ENCODE measurements at places on chromosomes 16 and 17.
A peak's percentile ranks its signal among the peaks of the same experiment; 100 is the strongest.

- DNase-seq: no peak
Measured at GRCh38 chr17:36004594-36005108, 3.3 kb upstream of the CCL15 start.

DNA sequence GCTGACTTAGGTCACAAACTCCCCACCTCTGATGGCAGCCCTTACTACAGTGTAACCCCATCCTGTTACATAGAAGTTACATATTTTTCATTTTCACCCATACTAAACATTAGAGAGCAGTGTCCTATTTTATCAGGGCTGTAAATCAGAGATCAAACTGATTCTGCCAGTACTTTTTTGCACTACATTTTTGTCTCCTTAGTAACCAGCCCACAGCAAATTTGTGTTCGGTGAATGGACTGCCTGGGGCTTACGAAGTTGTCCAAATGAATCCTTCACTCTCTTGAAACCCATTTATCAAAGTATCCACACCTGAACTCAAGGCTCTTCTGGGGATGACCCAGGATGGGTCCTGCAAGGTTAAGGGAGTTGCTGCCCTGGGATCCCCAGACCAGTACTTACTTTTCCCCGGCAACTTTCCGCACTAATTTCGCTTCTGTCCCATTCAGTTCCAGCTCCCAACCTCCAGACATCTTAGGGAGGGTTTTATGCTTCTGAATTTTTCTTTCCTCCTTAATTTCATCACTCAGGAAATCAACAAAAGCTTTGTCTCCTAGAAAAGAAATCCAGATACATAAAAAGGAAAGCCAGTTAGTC, 1.1 kb downstream of the C1QBP start:
- no peak for DNase-seq

- DNase-seq: no peak
Measured at GRCh38 chr17:3905017-3905520, 11.2 kb downstream of the P2RX1 start.

- no peak for DNase-seq
Measured at GRCh38 chr17:6147042-6147441, 76.9 kb downstream of the WSCD1 start.

- DNase-seq: no peak
Measured at GRCh38 chr17:57221366-57222350, 34.7 kb upstream of the MSI2 start.

DNA sequence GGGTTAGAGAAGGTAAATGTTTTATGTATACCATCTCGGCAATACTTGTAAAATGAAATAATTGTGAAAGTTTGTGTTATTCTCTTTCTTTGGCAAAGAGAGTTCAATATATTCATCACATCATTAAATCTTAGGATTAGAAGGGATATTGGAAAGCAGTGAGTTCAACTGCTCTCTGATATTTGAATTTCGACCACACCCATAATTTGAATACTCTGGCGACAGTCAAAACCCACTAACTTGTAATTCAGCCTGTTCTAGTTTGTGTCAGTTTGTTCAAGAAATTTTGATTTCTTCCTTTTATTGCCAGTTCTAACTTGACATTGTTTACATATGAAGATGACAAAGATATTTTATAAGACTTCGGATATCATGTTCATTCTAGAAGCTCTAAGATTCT, 1380.5 kb upstream of the CDH8 start:
- no peak for DNase-seq

DNA sequence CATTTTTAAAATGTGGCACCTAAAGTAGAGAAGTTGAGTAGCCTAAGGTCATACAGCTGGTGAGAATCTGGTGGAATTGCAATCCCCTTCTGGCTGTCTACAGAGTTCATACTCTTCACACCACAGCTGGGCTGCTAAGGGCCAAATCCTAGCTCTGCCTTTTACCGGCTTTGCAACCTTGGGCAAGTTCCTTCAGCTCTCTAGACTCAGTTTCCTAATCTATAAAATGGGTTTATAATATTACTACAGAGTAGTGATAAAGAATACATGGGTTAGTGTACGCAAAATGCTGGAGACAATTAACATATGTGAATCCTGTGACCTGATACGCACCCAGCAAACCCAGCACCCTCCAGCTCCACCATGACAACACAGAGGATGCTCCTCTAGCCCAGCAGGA, 298.2 kb upstream of the MAF start:
- no peak for DNase-seq

- no peak for DNase-seq
Measured at GRCh38 chr17:17359271-17359670, 56.1 kb downstream of the NT5M start.

DNA sequence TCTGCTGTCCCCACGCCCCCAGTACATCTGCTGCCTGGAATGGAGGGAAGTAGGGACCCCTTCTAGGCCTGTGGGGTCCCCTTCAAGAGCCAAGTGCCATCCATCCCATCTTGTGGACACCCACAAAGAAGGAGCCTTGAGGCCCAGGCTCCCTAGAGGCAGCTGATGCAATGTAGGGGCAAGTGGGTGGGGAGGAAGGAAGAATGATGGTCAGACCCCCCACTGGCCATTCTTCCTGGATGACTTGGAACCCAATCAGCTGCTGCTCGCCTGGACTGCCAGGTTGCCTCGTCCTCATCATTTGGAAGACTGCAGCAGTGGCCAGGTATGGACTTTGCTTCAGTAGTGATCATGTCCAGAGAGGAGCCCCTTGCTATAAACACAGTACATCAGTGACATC, 48.9 kb downstream of the SMPD3 start:
- no peak for DNase-seq

GRCh38 chr17:38735161-38735997, 5.2 kb downstream of the CISD3 start:
- DNase-seq: peak; percentile 42

GRCh38 chr17:58324409-58325288, 3.9 kb downstream of the TSPOAP1 start:
- DNase-seq: peak; percentile 39

DNA sequence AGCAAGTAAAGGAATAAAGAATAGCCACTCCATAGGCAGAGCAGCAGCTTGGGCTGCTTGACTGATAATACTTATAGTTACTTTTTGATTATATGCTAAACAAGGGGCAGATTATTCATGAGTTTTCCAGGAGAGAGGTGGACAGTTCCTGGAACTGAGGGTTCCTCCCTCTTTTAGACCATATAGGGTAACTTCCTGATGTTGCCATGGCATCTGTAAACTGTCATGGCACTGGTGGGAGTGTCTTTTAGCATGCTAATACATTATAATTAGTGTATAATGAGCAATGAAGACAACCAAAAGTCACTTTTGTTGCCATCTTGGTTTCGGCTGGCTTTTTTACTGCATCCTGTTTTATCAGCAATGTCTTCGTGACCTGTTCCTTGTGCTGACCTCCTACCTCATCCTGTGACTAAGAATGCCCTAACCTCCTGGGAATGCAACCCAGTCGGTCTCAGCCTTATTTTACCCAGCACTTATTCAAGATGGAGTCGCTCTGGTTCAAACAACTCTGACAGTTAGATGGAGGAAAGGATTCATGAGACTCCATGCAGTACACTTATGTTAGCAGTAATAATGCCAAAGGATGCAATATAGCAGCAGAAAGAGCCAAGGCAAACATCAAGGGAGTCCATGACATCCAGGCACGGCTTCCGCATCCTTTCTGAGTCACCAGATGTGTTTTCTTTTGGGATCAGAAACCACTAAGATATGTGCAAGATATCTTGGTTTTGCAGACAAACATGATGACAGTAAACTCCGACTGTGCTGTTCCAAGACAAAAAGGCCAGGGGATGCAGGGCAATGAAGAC, 55.8 kb upstream of the B4GALNT2 start:
- DNase-seq: no peak

DNA sequence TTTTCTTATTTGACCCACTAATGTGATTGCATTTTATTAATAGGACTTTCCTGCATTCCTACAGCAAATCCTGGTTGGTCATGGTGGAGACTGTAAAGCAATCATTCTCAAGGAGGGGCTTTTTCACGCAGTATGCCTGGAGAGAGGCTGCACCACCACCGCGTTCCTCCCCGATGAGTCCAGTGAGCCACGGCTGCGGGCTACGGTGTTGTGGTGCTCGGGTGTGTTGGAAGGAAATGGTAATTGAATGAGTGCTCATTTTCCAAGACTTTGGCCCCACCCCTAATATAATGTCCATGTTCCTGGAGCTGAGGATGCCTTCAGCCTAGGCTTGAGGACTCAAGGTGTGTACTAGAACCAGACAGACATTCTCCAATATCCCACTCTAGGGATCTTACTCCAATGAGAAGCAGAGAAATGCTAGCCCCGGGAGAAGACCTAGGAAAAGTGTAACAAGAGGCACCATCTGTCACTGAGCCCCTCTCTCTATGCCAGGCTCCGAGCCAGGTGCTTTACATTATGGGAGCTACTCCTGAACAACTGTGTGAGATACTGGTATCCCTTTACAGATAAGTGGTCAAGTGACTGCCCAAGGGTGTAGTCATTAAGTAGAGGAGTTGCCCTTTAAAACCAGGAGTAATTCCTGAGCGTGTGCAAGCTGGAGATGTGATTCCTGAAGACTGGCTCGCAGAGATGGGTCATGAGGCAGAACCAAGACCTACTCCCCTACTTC, 39.4 kb downstream of the HEATR6 start:
- peak; percentile 93 for DNase-seq

DNA sequence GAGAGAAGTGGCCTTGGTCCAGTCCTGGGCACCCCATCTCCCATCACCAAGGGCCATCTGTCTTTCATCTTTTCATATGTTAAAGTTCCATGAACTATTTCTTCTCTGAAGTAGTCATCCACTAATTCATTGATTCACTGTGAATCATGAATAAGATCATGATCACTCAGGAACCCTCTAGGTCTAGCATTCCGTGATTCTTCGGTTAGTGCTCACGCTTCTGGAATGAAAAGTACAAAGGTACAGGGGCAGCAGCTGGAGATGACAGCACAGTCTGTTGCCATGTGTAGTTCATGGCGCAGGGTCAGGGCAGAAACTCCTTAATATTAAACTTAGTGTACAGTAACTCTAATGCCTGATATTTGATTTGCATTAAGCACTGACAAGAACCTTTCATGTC, 127.1 kb downstream of the CDH13 start:
- no peak for DNase-seq

- no peak for DNase-seq
Measured at GRCh38 chr17:81049973-81050551, 15.1 kb downstream of the BAIAP2 start.

GRCh38 chr17:36641877-36642845, 40.8 kb downstream of the MRM1 start:
- DNase-seq: no peak

DNA sequence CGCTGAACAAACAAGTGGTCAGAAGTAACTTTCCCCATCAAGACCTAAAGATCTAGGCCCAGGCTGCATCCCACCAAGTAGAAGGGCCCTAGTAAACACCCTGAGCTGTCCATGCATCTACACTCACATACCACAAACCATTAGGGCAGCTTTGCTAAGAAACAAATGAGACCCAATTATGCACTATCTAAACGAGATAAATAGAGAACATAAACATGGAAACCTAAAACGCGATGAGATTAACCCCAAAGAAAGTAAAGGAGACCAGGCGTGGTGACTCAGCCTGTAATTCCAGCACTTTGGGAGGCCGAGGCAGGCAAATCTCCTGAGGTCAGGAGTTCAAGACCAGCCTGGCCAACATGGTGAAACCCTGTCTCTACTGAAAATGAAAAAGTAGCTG, 5.8 kb downstream of the TXNDC11 start:
- DNase-seq: no peak

DNA sequence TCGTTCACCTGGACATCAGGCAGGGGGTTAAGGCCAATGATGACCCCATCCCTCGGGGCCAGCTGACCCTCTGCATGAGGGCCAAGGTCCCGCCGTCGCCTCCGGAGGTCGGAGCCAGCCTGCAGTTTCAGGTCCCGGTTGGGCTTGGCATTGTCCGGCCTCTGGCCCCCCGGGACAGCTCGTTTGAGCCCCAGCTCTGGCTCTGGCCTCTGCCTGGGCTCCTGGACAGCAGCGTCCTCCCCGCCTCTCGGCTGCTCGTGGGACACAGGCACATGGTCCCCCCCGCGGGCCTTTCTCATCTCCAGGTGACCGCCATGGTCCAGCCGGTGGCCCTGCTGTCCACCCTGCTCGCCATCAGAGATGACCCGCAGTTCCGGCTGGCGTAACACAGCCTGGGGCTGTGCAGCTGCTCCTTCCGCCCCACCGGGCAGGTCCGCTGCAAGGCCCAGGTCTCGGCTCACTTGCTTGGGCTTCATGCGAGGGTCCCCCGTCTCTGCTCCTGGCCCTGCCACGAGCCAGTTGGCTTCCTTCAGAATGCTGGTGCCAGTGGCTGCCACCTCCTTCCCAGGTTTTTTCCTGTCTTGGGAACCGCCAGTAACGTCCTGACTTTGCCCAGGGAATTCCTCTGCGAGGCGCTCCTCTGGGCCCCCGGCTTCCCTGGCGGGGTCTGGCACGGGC, 6.7 kb downstream of the NDUFAF8 start:
- no peak for DNase-seq

DNA sequence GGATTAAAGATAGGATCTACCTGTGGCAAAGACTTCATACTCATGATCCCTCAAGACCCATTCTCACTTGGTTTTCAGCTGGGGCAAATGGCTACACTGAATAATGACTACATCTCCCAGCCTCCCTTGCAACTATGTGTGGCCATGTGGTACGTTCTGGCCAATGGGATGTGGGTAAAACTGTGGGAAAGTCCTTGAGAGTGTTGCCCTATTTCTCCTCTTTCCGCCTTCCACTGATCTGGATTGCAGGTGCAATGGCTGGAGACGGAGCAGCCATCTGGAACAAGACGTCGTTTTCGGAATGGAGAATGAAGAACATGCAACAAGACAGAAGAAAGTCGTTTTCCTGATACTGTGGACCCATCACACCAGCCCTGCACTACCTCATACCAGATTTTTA, 48.5 kb downstream of the HAPSTR1 start:
- DNase-seq: peak; percentile 7

- no peak for DNase-seq
Measured at GRCh38 chr17:69030169-69030568, 30.6 kb downstream of the ABCA9 start.

DNA sequence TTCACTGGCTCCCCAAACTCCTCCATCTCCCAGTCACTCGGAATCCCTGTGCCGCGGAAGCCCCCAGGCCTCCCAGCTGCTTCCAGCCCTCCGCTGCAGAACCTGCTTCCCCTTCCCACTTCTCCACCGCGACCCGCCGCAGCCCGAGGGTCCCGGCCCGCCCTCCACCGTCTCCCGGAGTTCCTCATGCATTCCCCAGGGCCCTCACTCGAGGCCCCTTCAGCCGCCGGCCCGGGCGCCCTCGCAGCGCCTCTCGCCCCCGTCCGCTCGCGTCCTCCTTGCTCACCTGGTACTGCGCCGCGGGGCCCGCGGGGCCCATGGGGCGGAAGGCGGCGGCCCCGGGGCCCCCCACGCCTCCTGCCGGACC, 329 bp downstream of the SMARCD2 start:
- DNase-seq: no peak
